Stimulated activated CD8-positive, alpha-beta memory T cell treated with anti-CD3 and anti-CD28 coated beads, Interleukin-15, amount 100 ng/mL, for 1 hour (primary cell): ENCODE measurements at places on chromosomes 5 and 9.

DNA sequence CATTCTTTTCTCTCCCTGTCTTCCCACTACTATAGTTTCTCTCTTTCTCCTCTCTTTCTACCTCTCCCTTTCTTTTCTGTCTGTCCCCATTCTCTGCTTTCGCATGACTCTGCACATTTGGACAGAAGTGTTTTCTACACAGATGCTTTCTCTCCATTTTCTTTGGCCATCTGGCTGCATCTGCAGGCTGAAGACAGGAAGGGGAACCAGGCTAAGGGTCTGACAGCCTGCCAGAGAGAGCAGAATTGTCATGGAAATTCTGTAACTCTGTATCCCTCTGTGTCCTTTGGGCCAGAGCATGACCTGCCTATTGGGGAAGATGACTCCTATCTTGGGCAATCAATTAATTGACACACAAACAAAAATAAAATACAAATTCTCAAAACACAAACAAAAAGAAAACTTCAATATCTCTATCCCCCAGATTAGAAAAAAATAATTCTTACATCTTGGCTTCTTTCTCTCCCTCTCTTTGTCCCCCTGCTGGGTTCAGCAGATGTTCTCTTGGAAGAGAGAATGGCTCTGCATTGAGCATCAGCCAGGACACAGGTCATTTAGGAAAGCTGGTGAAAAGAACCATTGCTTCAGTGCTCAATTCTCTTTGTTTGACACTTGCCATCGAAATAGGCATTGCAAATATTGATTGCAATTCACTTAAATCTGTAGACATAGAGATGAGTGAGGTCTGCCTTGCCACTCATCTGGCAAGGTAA lies 415.9 kb upstream of the KLF4 start:
- DNase-seq: no peak

DNA sequence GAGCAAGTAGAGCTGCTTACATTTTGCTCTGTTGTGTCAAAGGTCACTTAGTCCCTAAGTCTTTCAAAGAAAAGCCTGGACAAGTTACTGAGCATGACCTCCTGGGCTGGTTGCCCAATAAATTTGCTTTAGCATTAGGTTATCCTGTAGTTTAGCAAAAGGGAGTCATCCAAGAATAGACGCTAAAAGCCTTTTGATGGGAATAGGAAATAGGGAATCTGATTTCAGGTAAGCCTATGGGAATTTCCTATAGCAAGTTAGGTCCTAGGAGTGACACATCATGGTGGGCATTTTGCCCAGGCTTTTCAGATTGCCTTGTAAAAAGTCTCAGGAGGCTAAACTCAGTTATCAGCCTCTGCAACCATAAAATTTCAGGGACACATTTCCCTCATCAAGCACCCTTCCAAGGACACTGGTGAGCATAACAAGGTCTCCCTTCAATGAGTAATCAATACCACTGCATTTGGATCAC lies 67.6 kb upstream of the RANBP3L start:
- no peak for DNase-seq

DNA sequence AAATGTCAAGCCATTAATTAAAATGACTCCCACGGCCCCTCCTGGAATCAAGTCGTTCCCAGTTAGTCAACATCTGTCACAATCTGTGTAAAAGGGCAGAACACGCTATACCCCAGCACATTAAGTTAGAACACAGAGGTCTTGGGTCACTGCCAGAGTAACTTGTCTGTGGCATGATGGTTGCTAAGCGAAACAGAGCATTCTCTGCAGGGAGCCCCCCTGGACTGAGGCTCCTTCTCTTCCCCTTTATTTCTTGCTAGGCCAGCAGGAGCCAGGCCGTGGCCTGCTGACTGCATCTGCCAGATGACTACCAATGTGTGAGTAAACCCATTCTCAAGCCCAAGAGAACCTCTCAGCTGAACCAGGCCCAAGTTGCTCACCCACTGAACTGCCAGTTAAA lies 51.9 kb upstream of the ZBED3 start:
- no peak for DNase-seq

DNA sequence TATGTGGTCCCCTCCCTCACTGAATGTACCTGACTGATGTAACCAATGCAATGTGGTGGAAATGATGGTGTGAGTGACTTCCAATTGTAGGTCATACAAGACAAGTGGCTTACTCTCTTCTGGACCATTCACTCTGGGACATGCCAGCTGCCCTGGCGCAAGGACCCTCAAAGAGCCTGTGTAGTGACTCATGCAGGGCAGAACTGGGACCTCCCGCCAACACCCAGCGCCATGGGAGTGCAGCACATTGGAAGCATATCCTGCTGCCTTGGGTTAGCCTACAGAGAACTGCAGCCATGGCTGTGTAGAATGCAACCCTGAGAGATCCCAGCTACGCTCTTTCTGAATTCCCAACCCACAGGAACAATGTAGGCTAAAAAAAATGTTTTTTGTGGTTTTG lies 90.0 kb upstream of the PANK3 start:
- DNase-seq: no peak

GRCh38 chr5:160181965-160182622 lies 47.2 kb upstream of the FABP6 start:
- DNase-seq: no peak

- no peak for DNase-seq
Observed at GRCh38 chr5:71790433-71790832, 71.4 kb downstream of the CARTPT start.

- DNase-seq: no peak
Observed at GRCh38 chr9:116152390-116152789, 1.2 kb upstream of the PAPPA start.

DNA sequence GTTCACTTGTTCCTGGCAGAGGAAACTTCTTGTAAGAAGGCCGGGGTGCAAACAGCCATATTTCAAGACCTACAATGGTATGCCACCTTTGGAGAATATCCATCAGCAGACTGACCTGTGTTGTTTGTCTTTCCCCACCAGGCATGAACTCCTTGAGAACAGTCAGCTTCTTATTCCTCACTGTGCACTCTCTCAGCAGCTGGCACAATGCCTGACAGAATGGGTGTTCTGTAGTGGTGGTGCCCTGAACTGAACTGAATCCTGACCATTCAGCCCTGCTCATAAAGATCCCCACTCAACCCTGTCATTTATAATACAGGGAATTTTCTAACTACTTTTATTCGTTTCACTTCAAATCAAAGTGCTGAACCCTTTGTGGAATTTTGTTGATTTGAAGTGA lies 206.9 kb downstream of the COX7C start:
- DNase-seq: no peak

- no peak for DNase-seq
Observed at GRCh38 chr5:151684690-151685361, 1.9 kb downstream of the SPARC start.

DNA sequence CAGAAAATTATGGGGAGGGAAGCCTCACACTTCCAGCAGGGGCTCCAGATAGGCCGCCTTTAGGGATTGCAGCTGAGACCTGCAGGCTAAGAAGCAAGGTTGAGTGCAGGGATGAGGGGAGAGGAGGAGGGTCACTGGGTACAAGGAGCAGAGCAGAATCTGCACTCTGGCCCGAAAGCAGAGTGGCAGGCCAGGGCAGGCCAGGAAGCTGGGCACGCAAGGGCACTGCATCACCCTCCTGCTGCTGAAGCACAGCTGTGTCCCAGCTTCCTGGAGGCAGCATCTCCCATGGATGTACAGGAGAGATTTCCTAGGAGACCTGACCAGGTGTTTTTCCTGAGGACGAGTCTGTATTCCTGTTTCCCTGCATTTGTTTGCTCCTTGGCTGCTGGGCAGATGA lies 92.1 kb downstream of the SYK start:
- DNase-seq: no peak
